HTR-8/SVneo (cell line): ENCODE measurements at places on chromosomes 5 and 9.

GRCh38 chr9:99421369-99421768, 199.3 kb downstream of the SEC61B start:
- no peak for DNase-seq

GRCh38 chr9:83623679-83624076, 735 bp downstream of the IDNK start:
- no peak for DNase-seq

DNA sequence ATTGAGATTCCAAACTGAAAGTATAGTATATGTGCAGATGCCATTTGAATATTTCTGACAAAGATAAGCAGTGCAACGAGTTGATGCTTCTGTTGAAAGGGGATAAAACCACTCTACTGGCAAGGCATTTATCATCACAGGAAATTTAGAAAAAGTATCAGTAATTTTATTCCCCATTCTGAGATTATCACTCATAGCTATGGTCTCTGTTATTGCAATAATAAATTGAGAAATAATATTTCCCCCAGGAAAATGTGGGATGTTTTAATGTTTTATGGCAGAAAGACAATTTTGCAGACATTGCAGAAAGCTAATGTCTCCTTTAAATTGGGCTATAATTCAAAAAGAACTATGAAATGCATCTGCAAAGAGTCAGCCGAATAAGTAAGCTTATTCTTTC, 1612.7 kb upstream of the ACO1 start:
- no peak for DNase-seq

- peak; percentile 92 for DNase-seq
These were observed at the start of gene ANXA6 for GRCh38 chr5:151157426-151158286. Gene ANXA6 (minus strand): TSS chr5:151157779. CDS start chr5:151147901, 9,878 bp downstream.

GRCh38 chr5:79235261-79235633, 684 bp upstream of the JMY start:
- DNase-seq, result no peak
